ENCODE measurements at places on chromosomes 3 and 15. TPM values are rescaled to one million over a fixed set of nuclear protein-coding genes. Genes with fewer than 3 reads are reported as not detected.

GPR171 gene
- not detected for total RNA-seq

SLC22A13 gene
- not detected for total RNA-seq

RAD51 gene
- 20.8 TPM for total RNA-seq

CEP19 gene
- 1.7 TPM for total RNA-seq

ANXA2 gene
- 3,295 TPM for total RNA-seq

TIGIT gene
- total RNA-seq: not detected

LARP6 gene
- 28.8 TPM for total RNA-seq

SLC24A5 gene
- total RNA-seq: not detected

MAP1A gene
- 0.72 TPM for total RNA-seq

CIDEC gene
- total RNA-seq: not detected

POC1A gene
- 35.6 TPM for total RNA-seq

HIGD2B gene
- not detected for total RNA-seq

CPEB1 gene
- total RNA-seq: 0.43 TPM

- DNase-seq: no peak
These were observed 75.0 kb upstream of the WNT7A start for GRCh38 chr3:13954741-13955483.

- DNase-seq: no peak
These were observed 31.1 kb downstream of the PTPN23 start for GRCh38 chr3:47411696-47412452.

DNA sequence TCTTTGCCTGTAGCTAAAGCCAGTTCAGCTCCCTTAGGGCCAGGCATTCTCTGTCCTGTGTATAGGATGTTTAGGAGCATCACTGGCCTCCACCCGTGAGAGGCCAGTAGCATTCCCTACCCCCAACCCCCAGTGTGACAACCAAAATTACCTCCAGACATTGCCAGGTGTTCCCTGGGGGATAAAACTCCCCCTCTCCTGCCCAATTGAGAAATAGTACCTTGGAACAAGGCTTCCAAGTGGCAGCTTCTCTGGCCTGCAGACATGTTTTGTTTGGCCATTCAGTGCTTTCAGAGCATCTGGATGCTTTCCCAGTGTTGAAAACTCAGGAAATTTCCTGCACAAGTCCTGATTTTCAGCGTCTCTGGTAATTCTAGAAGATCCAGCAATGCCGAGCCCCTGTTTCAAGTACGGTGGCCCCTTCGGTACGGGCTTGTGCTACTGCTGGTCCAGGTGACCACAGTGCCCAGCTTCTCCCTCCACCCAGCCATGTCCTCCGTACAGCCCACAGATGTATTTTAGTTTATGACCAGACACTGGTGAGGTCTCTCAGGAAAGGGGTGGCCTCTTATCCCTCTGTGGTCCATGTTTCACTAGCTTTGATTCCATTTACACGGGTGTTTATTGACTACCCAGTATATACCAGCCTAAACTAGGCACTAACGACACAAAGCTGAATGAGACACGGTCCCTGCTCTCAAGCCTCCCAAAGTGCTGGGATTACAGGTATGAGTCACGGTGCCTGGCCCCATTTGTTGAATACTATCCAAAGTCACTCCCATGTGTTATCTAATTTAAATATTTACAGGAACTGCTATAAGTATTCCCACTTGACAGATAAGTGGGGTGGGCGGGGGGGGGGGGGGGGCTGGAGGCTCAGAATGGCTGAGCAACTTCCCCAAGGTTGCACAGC is 125.4 kb upstream of the RAD18 start:
- no peak for DNase-seq

- no peak for DNase-seq
These were observed 639 bp downstream of the MKRN3 start for GRCh38 chr15:23566071-23566554.

- DNase-seq: peak; percentile 29
These were observed 84.2 kb upstream of the BHLHE40 start for GRCh38 chr3:4894891-4895530.

DNA sequence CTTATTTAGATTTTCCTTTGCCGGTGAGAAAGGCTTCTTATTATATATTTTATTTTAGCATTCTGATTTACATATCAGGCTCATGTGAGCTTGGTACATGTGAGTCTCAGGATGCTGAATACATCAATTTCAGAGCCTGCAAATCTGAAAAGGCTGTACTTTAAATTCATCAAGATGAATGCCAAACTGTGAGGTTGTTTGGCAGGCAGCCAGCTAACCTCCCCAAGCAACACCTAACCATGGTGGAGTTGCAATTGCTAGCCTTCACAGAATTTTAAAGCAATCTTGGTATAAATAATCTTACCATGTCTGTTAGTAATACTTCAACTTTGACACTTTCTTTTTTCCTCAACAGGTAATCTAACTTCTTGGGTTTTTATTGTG is 252.5 kb downstream of the CDIN1 start:
- no peak for DNase-seq

GRCh38 chr3:49723296-49723627 is 489 bp downstream of the GMPPB start:
- DNase-seq: no peak

GRCh38 chr3:193943851-193944517 is 192.0 kb upstream of the HES1 start:
- no peak for DNase-seq

DNA sequence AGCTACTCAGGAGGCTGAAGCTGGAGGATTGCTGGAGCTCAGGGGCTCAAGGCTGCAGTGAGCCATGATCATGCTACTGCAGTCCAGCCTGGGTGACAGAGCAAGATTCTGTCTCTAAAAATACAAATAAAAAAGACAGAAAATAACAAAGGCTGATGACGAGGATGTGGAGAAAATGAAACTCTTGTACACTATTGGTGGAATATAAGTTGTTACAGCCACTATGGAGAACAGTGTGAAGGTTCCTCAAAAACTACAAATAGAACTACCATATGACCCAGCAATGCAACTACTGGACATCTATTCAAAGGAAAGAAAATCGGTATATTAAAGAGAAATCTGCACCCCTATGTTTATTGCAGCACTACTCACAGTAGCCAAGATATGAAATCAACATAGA is 526.7 kb upstream of the NAALADL2 start:
- DNase-seq: no peak

- no peak for DNase-seq
These were observed 17.1 kb downstream of the PML start for GRCh38 chr15:74011610-74012009.

GRCh38 chr3:53592862-53593261 is 98.5 kb downstream of the CACNA1D start:
- DNase-seq: no peak

DNA sequence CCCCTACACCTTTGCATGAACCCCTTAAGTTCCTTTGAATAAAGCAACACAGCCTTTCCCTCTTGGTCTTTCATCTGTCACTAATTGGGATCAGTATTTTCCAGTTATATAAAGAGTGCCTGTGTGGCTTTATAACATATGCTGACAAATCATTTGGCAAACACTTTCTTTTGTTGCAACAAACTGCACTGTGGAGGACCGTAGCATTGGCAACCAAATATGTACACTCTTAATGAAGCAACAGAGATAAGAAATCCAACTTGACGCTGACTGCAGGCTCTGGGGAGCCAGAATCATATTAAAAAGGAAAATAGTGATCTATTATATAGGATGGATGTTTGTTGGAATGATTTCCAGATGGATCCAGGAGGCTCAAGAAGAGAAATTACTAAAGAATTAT is 120.1 kb upstream of the PRICKLE2 start:
- no peak for DNase-seq

- DNase-seq: no peak
These were observed 25.2 kb downstream of the UBE2E1 start for GRCh38 chr3:23830869-23831484.

- DNase-seq: no peak
These were observed 48.1 kb downstream of the CHDH start for GRCh38 chr3:53798144-53798543.

- DNase-seq: no peak
These were observed 237.7 kb downstream of the SUCLG2 start for GRCh38 chr3:67416703-67417102.

DNA sequence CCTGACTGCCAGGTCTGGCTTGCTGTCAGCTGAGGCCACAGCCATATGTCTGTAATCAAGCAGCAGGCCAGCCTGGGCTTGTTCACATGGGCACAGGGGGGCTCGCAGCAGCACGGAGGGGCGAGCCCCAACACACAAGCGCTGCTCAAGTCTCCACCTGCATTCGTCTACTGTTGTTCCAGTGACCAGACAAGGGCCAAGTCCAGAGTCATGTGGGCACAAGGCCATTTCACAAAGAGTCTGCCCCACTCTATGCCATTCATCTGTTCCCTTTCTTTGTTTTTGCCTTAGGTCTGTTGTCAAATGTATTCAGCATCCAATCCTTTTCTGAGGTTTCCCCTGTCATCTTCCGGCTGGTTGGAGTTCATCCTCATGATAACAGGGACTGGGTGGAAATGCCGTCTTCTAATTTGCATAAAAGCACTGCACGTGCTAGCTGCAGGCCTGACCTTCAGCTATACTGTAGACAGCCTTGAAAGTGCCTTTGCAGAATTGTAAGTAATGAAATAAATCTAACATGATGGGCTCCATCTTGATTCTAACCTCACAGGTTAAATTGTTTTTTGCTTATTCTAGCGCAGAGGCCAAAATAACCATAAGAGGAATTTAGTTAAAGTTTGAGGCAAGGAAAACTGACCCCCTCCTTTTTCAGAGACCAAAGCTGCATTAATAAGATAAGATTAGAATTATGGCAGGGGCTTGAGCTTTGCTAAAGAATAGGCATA is 28.6 kb upstream of the KBTBD12 start:
- no peak for DNase-seq

DNA sequence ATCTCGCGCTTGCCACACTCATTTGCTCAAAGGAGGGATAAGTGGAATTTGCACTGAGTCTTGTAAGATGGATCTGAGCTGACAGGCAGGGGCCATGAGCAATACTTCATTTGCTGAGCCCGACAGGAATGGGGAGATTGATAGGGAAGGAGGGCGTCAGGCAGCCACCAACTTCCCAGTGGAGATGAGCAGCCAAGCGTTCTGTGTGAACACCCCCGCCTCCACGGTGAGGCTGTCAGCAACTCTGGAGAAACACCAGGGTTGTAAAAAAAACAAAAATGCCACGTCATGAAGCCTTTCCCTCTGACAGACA is 36.8 kb downstream of the TLE3 start:
- DNase-seq: peak; percentile 25

DNA sequence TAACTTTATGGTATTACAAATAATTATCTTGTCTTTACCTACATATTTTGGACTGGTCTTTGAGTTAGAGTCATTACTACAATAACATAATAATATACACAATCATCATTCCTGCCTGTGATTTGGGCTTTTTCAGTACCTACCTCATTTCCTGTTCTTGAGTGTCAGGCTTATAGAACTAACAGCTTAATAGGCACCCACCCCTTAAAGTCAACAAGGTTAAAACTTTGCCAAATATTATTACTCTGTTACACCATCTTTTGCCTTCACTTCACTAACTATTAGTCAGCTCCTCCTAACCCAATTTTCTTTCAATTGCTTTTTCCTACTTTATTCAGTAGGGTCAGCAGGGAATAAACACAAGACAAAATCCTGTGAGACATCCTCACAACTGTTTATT is 488.7 kb upstream of the AGTR1 start:
- DNase-seq: no peak

DNA sequence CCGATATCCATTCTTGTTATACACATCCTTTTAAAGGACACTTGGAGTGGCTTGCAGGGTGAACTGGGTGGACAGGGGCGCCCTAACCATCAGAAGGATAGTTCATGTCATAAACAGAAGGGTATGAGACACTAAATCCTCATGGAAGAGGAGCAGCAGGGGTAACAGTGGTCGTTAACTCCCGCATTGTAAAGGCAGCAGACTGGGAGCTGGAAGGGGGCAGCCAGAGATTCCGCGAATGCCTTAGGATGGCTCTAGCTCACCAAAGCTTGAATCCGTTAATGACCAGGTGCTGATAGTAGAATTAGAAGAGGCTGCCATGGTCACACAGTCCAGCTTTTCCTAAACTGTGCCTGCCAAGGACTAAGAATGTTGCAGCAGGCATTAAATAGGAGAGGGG is 85.2 kb upstream of the ANKRD34C start:
- DNase-seq: no peak

- no peak for DNase-seq
These were observed 2.0 kb downstream of the ACAN start for GRCh38 chr15:88805031-88805780.

DNA sequence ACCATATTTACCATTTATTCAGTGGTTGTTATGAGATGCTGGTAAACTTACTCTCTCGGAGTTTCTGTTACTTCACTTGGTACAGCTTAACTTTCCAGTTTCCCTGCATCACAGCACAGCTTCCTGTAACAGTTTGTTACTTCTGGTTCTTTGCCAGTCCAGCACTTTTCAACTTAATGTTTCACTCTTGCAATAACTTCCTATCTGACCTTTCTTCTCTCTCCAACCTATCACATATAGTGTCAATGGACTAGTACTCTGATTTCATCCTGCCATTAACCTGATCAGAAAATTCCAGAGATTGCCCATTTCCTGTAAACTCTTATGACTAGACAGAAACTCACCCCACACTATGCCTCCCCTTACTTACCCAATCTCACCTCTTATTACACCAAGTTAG is 3.9 kb upstream of the ATP11B start:
- DNase-seq: no peak

DNA sequence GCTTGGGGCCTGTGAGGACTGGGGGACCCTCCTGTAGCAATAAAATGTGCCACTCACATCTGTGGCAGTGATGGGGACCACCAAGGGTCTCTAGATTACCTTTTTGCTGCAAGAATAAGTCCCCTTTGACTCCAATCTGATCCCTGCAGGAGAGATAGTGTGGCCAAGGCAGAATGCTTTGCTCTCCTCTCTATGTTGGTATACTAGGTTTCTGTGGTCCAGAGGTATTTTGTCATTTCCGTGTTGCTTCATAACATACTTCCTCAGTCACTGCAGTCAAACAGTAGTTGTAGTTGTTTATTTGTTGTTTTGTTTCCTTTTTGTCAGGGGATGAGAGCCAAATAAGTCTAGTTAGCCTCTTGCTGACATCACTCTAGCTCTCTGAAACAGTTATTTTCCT is 13.1 kb upstream of the NAALADL2 start:
- DNase-seq: no peak

GRCh38 chr3:146449076-146449475 is 20.3 kb downstream of the PLSCR2 start:
- DNase-seq: no peak

- no peak for DNase-seq
These were observed 62.1 kb upstream of the NR2C2 start for GRCh38 chr3:14885307-14885706.

GRCh38 chr15:37907136-37907535 is 27.3 kb upstream of the TMCO5A start:
- no peak for DNase-seq

DNA sequence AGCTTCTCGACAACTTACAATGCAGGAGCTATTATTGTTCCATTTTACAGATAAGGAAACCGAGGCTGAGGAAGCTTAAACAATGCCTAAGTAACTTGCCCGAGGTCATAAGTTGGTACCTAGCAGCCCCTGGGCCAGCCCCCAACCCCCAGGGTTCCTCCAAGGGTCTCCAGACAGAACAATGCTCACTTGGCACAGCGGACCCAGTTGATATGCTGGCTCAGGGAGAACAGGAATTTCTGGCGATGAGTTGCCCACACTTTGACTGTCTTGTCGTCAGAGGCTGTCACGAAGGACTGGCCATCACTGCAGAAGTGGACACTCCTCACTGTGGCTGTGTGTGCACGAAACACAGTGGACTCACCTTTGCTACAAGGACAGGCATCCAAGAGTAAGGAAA is 5.2 kb downstream of the POC1A start:
- no peak for DNase-seq

GRCh38 chr15:34233614-34234013 is 8.8 kb downstream of the EMC4 start:
- no peak for DNase-seq
